CD4-positive, CD25-positive, alpha-beta regulatory T cell (primary cell): ENCODE measurements at places on chromosomes 4 and X. TPM values are rescaled to one million over a fixed set of nuclear protein-coding genes. Genes with fewer than 3 reads are reported as not detected.

GRCh38 chr4:153026591-153027346, 90.6 kb downstream of the FHDC1 start:
- no peak for DNase-seq
- H3K4me1 ChIP-seq: no peaks in the 10 kb centered on the region
- H3K36me3 ChIP-seq: no peaks in the 10 kb centered on the region
- H3K27ac ChIP-seq: no peak overlapping the region

DNA sequence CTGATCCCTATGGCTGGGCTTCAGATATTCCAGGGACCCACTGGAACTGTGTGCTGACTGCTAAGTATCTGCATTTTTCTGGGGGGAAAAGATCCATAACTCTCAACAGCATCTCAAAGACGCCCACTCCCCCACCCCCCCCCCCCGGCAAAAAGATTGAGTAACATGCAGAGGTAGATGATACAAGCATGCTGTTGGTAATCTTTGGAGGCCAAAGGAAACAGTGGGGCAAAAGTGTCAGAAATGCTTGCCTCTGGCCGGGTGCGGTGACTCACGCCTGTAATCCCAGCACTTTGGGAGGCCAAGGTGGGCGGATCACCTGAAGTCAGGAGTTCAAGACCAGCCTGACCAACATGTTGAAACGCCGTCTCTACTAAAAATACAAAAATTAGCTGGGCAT, 12.2 kb downstream of the XPNPEP2 start:
- H3K27ac ChIP-seq: no peak overlapping the region
- peaks cover 22% of the 10 kb centered on the region for H3K4me1 ChIP-seq
- H3K36me3 ChIP-seq: no peaks in the 10 kb centered on the region
- no peak for DNase-seq

DNA sequence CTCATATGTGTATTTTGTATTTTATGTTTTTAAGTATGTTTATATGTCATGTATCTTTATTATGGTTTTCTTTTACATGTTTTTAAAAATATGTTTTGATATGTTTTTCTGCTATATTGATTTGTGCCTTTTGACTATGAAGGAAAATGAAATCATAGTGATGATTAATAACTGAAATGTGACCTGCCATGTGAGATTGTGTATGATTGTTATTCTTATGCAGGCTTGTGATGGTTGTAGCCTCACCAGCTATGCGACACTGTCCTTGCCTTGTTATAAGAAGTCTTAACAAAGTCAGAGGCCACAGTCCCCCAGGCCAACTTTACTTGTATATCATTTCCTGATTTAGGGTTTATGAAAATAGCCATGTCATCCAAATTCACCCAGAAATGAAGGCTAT, 83.2 kb downstream of the TMEM131L start:
- no peak overlapping the region for H3K27ac ChIP-seq
- H3K4me1 ChIP-seq: peaks cover 27% of the 10 kb centered on the region
- H3K4me3 ChIP-seq: no peak overlapping the region
- DNase-seq: peak; percentile 30

DNA sequence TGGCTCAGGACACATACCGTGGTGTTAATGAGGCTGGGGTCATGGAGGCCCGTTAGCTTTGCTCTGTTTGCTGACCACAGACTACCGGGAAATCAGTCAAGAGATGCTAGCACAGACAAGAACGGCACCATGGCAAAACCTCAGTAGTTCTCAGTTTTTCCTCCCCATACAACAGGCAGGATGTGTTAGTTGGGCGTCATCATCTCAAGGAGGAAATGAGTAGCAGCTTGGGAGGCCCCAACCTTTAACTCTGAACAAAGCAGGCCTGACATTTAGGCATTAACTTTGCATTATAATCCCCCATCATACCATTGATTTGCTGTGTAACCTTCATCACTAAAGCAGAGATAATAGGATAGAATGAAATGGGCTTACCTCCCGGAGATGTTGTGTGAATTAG, 714.2 kb downstream of the RPA4 start:
- no peak overlapping the region for H3K27ac ChIP-seq
- no peaks in the 10 kb centered on the region for H3K36me3 ChIP-seq
- H3K27me3 ChIP-seq: no peaks in the 10 kb centered on the region
- H3K4me1 ChIP-seq: no peaks in the 10 kb centered on the region
- H3K4me3 ChIP-seq: no peak overlapping the region

DNA sequence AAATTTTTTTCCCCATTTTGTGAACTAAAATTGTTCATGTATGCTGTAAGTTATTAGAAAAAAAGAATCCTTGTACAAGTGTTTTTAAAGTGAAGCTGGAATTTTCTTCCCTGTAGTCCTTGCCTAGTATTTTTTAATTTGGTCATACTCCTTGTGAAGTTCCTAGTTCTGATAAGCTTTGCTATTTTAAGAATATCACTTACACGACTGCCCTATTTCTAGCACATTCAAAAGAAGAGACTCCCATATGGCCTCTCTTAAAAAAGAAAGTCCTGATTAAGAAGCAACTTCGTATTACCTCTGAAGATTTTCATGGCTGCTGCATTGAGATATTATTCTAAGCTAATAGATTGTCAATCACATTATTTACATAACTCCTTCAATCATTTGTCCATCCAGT, 87.2 kb downstream of the KLHL8 start:
- no peak overlapping the region for H3K4me3 ChIP-seq
- H3K36me3 ChIP-seq: peaks cover 94% of the 10 kb centered on the region

DNA sequence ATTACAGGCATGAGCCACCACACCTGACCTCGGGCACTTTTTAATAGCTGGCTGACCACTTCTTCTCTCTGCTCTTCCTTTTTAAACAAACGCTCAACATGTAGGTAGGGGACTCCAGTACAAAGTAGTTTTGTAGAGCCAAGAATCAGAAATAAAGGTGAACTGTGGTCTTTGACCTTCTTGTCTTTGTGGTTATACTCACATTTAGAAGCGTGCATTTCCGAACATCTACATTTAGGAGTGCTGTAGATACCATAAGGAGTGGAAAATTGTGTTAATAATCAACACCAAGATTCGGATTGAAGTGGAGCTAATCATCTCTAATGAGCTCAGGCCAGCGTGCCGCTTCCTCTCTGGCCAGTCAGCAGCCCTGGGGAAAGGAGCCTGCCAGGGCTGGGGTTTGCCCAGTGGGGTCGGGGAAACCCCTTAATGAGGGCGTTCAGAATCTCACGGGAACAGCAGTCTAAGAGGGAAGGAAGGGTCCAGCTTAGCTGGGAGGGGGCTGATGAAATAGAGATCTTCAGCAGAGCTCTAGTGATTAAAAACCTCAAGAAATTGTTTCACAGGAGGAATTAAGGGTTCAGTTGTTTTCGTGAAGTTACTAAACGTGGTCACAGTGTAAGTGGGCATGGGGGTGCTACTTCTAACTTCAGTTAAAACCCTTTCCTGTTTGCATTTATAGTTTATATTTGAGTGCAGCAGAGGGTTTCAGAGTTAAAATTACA, 81.2 kb downstream of the GAB1 start:
- peaks cover 2% of the 10 kb centered on the region for H3K27me3 ChIP-seq
- H3K4me1 ChIP-seq: no peaks in the 10 kb centered on the region
- H3K36me3 ChIP-seq: no peaks in the 10 kb centered on the region
- DNase-seq: no peak
- no peak overlapping the region for H3K4me3 ChIP-seq

GRCh38 chr4:183860119-183860518, 45.0 kb upstream of the STOX2 start:
- no peak for DNase-seq
- H3K36me3 ChIP-seq: no peaks in the 10 kb centered on the region
- H3K4me1 ChIP-seq: no peaks in the 10 kb centered on the region

DNA sequence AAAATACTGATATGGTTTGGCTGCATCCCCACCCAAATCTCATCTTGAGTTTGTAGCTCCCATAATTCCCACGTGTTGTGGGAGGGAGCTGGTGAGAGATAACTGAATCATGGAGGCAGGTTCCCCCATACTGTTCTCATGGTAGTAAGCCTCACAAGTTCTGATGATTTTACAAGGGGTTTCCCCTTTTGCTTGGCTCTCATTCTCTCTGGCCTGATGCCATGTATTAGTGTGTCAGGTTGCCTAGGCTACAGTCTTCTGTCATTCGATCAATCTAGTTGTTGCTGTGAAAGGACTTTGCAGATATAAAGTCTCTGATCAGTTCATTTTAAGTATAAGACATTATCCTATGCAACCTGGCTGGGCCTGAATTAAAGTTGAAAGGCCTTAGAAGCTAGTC, 209.3 kb upstream of the MAOA start:
- no peak overlapping the region for H3K27ac ChIP-seq
- no peaks in the 10 kb centered on the region for H3K27me3 ChIP-seq
- no peaks in the 10 kb centered on the region for H3K4me1 ChIP-seq
- DNase-seq: no peak
- no peaks in the 10 kb centered on the region for H3K36me3 ChIP-seq

- no peaks in the 10 kb centered on the region for H3K4me1 ChIP-seq
- no peaks in the 10 kb centered on the region for H3K27me3 ChIP-seq
- no peak overlapping the region for H3K27ac ChIP-seq
- H3K4me3 ChIP-seq: no peak overlapping the region
- H3K36me3 ChIP-seq: no peaks in the 10 kb centered on the region
Observed at GRCh38 chrX:44795945-44796450, 47.8 kb upstream of the DUSP21 start.

GRCh38 chrX:40394302-40394701, 186.5 kb upstream of the ATP6AP2 start:
- no peak for DNase-seq
- H3K27me3 ChIP-seq: no peaks in the 10 kb centered on the region
- H3K36me3 ChIP-seq: no peaks in the 10 kb centered on the region
- H3K4me3 ChIP-seq: no peak overlapping the region

DNA sequence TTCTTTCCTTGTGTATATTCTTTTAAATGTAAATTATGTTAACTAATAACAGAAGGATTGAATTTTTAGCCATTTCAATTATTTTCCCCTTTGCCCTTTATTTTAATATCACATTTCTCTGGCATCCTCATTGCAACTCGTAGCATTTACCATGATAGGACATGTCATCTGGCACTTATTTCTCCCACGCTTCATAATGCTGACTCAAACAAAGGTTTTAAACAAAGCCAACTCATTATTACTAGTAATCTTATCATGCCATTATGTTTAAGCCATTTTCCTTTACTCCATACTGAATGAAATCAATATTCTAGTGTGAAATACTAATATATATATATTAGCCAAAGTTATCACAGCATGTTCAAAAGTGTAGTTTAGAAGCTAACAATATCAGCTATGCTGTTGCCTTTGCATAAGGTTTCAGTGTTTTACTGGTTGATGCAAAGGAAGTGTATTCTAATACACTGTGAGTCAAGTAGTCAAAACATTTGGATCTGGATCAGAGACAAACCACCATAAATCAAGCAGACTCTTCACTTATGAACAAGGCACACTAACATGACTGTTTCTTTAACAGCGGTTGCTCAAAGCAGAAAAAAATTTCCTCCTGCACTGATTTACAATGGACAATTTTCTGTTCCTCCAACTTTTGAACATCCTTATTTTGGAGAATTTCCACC, 281.6 kb downstream of the SLC7A11 start:
- no peak for DNase-seq
- H3K27ac ChIP-seq: no peak overlapping the region
- H3K36me3 ChIP-seq: no peaks in the 10 kb centered on the region
- H3K4me3 ChIP-seq: no peak overlapping the region

- no peak overlapping the region for H3K27ac ChIP-seq
- peak overlapping the region; percentile 70 for H3K4me3 ChIP-seq
- no peaks in the 10 kb centered on the region for H3K27me3 ChIP-seq
- DNase-seq: peak; percentile 18
- H3K4me1 ChIP-seq: peaks cover 5% of the 10 kb centered on the region
- H3K36me3 ChIP-seq: no peaks in the 10 kb centered on the region
Observed at GRCh38 chrX:75746891-75747639, 38.0 kb downstream of the MAGEE2 start.

AFF1 gene
- 122 TPM for total RNA-seq

EOLA2 gene
- total RNA-seq: 62.5 TPM

FHIP1A gene
- total RNA-seq: 0.39 TPM

AMOT gene
- 2.3 TPM for total RNA-seq

TLR2 gene
- total RNA-seq: 1.4 TPM

VCX3A gene
- not detected for total RNA-seq

INTU gene
- 0.67 TPM for total RNA-seq

DAPP1 gene
- total RNA-seq: 29.8 TPM

PNMA5 gene
- total RNA-seq: 0.37 TPM

TRIM61 gene
- total RNA-seq: 0.25 TPM

PNMA6F gene
- not detected for total RNA-seq
